ENCODE measurements at places on chromosomes 2 and 18.

GRCh38 chr2:32614084-32614483, 13.8 kb upstream of the TTC27 start:
- no peak for DNase-seq

DNA sequence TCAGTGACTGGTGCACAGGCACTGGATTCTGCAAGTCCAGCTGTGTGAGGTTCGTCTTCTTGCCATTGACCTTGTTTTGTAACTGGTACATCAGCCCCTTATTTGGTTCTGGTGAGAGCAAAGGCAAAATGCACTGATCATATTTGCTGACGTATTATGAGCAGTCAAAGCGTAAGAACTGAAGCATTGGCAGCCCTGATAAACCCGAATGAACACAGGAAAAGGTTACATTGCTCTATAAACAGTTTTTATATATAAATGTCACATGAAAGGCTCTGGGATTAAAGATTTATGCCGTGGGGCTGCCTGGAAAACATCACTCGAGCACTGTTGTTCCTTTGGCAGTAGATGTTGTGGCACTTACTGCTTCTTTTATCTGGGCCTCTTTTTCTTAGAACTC, 167.9 kb downstream of the IRS1 start:
- DNase-seq: no peak

GRCh38 chr18:46464926-46465655, 191.9 kb downstream of the LOXHD1 start:
- no peak for DNase-seq

- DNase-seq: no peak
Measured at GRCh38 chr18:57062844-57063243, 84.0 kb upstream of the BOD1L2 start.

DNA sequence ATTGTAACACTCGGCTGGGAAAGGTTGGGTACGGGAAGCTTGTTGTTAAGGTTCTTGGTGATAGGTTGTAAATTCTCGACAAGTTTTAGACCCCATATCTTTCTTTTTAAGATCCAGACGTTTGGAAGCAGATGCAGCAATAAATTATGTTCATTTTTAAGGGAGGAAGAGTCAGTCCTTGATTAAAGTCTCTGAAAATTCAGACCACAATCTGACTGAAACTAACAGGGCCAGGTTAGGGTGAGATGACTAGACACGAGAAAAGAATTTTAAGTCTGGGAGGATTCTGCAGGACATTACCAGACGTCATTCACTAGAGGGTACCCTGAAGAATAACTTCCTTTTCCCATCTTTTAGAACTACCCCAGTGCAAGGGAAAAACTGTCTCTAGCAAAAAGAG, 16.1 kb downstream of the WIPF1 start:
- DNase-seq: no peak

GRCh38 chr2:221347471-221347870, 224.6 kb downstream of the EPHA4 start:
- no peak for DNase-seq

DNA sequence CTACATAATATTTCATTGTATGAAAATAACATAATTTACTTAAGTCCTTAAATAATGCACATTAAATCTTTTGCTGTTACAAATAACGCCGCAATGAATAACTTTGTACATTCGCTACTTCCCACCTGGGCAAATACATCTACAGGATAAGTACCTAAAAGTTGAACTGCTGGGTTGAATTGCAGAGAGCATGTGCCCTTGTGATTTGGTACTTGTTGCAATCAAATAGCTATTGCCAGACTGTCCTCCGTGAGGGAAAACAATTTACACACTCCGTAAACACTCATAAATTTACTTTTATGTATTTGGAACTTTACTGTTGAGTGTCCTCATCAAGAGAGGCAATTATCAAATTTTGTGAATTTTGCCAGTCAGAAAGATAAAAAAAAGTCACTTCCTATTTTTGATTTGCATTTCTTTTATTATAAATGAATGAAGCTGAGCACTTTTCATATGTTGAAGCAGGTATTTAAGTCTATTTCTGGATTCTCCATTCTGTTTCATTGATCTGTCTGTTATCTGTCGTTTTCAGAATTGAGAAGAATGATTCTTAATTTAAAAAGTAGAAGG, 140.8 kb upstream of the SERTAD2 start:
- DNase-seq: no peak

DNA sequence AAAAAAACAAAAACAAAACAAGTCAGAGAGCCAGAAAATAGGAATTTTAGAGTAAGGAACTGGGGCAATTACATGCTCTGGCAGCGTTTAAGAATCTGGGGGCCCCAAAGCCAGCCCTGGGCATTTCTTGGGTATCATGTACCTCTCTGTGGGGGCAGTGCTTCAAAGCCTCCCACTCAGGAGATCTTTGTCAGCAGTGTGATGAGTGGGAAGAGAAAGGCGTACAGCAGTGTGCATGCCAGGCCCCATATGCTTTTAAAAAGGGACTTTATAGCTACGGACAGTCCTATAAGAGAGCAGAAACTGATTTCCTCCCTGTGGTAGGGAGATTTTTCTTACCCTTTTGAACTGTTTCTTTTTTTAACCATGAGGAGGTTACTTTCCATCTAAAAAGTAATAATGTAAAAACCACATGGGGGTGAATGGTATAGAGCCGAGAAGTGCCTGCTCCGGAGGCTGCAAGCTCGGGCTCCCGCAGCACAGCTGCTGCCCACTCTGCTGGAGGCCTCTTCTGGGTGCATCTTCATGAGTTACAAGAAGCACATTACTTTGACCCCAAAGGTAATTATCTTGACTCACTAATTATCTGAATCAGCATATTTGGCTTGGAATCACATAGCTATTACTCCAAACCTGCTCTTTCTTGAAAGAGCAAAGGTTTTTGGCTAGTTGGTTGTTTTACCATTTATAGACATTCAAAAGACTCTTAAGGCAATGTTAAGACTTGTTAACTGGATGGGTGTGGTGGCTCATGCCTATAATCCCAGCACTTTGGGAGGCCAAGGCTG, 46.4 kb downstream of the PROC start:
- no peak for DNase-seq

- DNase-seq: no peak
Measured at GRCh38 chr2:45289997-45290709, 280.9 kb upstream of the SIX2 start.

GRCh38 chr2:6421888-6422287, 443.8 kb downstream of the CMPK2 start:
- DNase-seq: no peak

DNA sequence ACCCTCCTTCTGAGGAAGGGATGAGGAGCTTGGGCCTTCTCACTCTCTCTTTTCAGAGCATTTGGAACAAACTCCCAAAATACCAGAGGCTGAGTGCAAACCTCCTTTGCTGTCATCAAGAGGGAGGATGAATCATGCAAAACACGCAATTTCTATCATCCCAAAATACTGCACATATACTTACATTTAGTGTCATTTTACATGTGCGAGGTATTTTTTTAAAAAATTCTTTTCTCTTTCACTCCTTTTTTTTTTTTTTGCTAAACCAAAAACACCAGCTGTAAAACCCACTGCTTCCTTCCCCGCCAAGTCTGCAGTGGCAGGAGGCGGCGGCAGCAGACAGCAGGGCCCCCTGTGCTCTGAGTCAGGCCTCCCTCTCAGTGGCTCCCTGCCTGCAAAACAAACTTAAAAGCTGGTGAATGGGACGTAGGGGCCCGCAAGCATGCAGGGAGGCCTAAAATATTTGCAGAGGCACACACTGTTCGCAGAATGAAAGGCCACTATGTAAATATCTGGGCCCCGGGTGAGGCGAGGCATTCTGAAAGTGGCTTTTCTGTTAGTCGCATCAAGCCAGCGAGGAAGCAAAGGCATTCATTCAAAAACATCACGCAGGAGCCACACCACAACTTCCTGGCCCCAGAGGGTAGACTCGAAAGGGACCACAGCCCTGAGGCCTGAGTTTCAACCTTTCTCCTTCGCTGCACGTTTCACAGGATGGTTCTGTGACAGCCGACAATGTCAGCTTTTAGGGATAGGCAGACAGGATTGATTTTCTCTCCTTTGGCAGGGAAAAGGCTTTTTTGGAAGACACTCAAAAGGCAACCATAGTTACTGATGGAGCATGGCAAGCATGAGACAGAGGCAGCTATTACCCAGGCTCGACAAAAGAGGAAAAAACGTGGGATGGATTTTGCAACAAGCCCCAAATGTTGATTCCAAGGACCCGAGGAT, 73.4 kb downstream of the ACTR2 start:
- DNase-seq: no peak

DNA sequence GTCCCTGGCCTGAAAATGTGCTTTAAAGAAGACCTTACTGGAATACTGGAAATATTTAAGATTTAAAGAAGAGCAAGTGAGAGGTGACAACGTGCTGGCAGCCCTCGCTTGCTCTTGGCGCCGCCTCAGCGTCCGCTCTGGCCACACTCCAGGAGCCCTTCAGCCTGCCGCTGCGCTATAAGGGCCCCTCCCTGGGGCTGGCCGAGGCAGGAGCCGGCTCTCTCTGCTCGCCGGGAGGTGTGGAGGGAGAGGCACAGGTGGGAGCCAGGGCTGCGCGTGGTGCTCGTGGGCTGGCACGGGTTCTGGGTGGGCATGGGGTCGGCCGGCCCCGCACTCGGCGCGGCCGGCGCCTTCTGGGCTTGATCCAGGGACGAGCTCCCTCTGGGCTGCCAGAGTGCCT, 2.9 kb upstream of the COQ10B start:
- no peak for DNase-seq

GRCh38 chr2:112061299-112061698, 6.2 kb downstream of the TMEM87B start:
- no peak for DNase-seq

- DNase-seq: no peak
Measured at GRCh38 chr2:45287045-45287444, 277.8 kb upstream of the SIX2 start.

- DNase-seq: no peak
Measured at GRCh38 chr2:15275346-15275745, 285.8 kb downstream of the NBAS start.

DNA sequence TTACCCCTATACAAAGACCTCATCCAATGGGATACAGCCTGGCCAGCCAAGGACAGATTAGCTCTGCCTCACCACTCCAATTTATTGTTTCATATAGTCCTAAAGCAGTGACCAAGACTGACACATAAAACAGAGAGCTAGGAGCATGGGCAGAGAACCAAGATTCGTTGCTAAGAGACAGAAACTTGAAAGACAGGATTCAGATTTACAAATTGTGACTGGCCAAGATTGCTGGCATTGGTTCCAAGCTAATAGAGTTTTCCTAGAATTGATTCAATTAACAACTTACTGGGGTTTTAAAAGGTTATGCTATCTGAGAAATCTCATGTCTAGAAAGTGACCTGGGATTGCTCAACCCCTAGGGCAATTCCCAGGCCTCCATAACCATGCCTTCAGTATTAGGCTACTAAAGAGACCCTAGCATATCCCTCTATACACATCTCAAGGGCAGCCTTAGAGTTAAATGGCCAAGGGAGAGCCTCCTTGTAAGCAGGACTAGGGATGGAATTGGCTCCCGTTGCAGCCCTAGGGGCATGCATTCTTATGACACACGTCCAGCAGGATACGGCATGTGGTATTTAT, 75.6 kb downstream of the ICOS start:
- no peak for DNase-seq

- DNase-seq: no peak
Measured at GRCh38 chr18:13382366-13382953, 163.9 kb downstream of the LDLRAD4 start.

DNA sequence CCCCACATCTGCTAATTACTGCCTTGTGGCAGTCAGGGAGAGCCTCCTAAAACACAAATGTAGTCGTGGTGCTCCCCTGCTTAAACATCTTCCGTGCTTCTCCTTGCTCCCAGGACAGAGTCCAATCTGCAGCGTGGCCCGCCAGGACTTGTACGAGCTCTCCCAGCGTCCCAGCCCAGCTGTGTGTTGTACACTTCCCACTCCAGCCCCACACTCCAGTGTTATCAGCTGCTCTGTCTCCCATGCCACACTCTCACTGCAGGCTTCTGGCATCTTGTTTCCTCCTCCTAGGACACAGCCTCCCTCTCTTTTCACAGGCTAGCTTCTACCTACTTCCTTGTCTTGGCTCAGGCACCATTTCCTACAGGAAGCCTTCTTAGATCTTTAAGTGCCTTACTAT, 199.4 kb downstream of the ALPK2 start:
- DNase-seq: no peak

DNA sequence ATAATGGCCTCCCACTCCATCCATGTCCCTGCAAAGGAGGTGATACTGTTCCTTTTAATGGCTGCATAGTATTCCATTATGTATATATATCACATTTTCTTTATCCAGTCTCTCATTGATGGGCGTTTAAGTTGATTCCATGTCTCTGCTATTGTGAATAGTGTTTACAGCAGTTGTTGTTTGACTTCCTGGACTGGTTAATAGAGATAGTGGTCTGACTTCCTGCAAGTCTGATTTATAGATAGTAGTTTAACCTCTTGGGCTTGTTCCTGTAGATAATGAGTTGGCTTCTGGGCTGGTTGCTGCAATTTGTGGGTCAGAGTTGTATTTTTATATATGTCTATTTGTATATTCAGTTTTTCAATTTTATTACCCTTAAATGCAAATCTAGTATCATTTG, 145.4 kb downstream of the ARL6IP6 start:
- no peak for DNase-seq

DNA sequence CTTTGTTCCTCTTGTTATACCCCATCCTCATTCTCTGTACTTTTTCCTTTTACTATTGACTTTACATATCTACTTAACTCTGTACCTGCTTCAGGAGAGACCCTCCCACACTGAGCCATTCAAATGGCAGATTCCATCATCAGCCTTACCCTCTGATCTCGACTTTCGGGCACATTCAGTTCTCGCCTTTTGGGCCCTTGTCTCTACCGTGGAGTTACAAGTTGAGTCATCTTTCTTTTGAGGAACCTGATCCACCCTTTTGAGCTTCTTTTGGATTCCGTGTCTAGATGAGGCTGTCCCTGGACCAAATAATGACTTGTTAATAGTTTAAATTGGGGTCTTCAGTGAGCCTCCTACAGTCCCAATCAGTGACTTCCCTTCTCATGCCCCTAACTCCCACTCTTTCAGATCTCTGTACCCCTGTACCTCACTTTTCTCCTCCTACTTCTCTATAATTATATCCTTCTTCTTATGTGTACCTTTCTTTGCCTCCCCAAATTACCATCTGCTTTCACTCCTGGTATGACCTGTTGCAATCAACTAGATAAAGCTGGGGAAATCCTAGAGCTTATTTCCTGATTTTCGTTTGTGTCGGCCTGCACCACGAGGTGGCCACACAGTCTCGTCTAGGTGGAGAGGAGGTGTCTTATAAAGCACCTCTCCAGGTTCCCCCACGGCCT, 17.2 kb downstream of the SP110 start:
- no peak for DNase-seq

DNA sequence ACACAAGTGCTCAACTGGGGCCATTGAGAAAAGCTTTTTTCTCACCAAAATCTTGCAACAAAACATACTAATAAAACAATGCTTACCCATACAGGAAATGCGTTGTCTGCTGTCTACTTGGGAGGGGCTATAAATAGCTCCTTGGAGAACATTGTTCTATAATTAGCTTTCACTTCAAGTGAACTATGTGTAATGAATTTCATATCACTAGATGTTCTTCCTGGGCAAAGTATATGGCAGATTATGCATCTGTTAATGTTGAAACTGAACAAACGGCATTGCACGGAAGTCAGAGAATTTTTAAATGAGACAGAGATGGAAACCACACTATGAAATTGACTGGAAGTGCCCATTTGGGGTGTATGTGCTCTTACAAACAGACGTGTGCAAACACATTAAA, 6.4 kb upstream of the NPAS2 start:
- no peak for DNase-seq
